ENCODE measurements at places on chromosomes 4 and X.
A peak's percentile ranks its signal among the peaks of the same experiment; 100 is the strongest.

DNA sequence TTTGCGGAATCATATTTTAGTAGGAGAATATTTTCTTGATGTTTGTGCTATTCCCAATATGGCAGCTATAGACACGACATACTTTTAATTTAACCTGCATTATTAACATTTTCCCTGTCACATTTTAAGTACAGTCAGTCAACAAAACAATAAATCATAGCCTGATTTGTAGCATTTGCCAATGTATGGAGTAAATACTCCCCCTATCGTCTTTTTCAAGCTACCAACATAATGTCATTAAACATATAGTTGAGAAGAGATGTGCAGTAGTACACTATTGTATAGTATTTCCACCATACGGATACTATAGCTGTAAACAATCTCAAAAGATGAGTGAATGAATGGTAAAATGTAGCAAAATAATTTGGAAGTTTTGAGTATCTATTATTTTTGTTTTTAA lies 303.7 kb upstream of the MAGEB2 start:
- DNase-seq = no peak

GRCh38 chrX:17590892-17591740 lies 146.2 kb upstream of the SCML1 start:
- peak; percentile 39 for DNase-seq

GRCh38 chr4:151420250-151420807 lies 11.4 kb downstream of the FHIP1A start:
- DNase-seq = no peak

GRCh38 chr4:149790172-149790907 lies 25.3 kb downstream of the IQCM start:
- no peak for DNase-seq

DNA sequence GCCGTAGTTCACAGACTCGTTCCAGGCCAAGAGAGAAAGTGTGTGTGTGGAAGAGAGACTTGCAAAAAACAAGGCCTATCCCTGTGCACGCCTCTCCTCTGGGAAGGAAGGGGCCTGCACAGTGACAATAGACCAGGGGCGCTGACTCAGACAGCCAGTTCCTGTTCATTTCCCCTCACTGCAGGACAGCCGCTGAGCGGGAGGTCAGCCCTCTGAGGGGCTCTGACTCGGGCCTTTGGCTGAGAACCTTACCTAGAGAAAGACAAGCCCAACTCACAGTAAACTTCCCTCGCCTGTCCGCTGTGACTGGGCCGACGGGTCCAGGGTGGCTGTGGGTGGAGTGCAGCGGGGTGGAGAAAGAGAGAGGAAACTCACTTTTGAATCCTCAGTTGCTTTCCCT lies 52.1 kb downstream of the RTL5 start:
- DNase-seq = no peak

GRCh38 chr4:169200361-169201030 lies 70.3 kb downstream of the SH3RF1 start:
- no peak for DNase-seq
